ENCODE measurements at places on chromosomes 5 and 9.

- no peak for DNase-seq
Measured at GRCh38 chr9:105484226-105484625, 36.4 kb downstream of the FSD1L start.

DNA sequence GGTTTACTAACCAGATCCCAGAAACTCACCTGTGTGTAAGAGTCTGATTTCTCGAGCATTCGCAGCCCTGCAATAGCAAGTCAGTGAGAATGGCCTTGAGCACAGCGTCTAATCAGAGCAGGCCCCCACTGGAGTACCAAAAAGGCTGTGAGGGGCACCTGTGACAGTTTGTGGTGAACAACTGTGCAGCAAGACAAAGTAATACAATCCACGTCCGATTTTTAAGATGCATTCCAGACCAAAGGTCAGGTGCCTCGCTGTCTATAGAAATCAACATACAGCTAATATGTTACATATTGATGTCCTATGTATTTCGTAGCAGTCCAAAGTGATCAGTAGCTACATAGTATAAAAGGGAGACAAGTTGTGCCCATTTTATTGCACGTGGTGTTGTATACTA lies 55.7 kb upstream of the BOD1 start:
- no peak for DNase-seq

- no peak for DNase-seq
Measured at GRCh38 chr9:85554349-85554748, 187.4 kb downstream of the AGTPBP1 start.

DNA sequence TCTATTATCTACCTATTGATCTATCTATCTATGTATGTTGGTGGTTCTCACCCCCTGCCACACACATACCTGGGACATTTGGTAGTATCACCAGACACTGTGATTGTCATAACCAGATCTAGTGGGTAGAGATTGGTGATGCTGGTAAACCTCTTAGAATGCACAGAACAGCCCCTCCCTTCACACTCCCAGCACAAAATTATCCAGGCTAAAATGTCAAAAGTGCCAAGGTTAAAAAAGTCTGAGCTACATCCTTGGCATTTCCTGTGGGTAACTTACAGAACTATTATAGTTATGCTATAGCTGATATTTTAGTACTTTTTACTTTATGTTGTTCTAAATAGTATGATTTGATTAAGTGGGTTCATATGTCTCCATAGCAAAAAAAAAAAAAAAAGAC lies 151.0 kb downstream of the FER start:
- no peak for DNase-seq

- DNase-seq, result no peak
Measured at GRCh38 chr9:79176014-79176697, 395.6 kb upstream of the TLE4 start.

DNA sequence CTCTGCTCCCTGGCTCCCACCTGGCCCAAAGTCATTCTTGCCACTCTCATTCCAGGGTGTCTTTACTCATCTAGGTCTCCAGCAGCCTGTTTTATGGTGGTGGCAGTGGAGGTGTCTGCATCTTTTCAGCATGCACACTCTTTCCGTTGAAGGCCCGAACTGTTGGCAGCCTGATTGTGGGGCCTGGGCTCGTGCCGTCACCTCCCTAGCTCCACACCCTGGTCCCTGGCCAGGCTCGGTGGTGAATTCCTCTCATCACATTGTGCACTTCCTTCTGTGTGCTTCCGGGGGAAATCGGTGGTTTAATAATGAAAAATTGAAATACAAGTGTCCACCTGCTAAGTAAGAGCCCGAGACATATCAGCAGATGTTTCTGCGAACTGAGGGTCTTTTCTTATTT lies 214.3 kb downstream of the TRIO start:
- no peak for DNase-seq

DNA sequence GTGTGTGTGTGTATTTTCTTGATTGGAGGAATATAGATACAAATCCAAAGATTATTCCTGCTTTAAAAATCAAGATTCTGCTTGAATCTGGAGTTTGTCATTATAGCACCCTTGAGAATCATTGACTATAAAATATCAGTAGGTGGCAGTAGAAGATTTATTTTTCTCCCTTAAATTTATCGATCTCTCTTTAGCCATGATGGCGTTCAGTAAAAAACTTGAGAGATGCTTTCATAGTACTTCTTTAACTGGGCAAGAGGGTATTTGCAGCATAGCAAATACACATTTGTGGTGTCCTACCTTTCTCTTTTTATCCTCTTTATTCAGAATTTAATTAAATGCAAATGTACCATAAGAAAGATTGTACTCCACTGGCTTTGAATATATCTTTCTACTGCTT lies 307.7 kb downstream of the ADGRV1 start:
- peak; percentile 75 for DNase-seq
